ENCODE measurements at places on chromosomes 16 and 17.

DNA sequence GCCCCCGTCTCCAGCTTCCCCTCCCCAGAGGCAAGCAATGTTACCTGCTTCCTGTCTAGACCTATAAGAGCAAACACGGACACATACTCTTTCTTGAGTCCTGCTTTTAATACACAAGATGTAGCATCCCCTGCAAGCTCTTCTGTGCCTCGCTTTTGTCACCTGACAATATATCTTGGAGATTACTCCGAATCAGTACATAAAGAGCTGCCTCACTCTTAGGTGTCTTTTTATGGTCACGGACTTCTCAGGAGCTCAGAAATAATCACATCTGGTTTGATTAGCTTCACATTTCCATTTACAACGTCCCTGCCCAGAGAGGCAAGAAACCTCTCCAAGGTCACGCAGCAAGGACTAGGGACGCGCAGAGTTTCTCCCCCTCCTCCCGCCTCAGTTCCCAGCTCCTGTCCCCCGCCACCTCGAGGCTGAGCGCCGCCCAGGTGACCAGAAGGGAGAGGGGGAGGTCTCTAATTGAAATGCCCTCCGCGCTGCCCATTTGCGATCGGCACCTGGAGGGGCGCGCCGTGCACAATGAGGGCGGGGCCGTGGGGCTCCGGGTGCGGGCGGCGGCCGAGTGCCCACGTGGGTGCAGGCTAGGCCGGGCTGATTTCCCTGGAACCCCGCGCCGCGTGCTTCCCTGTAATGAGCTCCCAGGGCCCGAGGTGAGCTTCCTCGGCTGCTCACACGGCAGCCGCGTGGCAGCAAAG, 13.8 kb upstream of the SEZ6 start:
- peaks cover 36% of the 10 kb centered on the region for H3K27me3 ChIP-seq
- no peak overlapping the region for H3K4me3 ChIP-seq
- H3K27ac ChIP-seq, result no peak overlapping the region
- DNase-seq, result no peak

GRCh38 chr17:31533546-31534155, 142.2 kb downstream of the RAB11FIP4 start:
- DNase-seq, result peak; percentile 41
- H3K4me3 ChIP-seq, result no peak overlapping the region
- H3K36me3 ChIP-seq, result peaks cover 4% of the 10 kb centered on the region
- no peaks in the 10 kb centered on the region for H3K27me3 ChIP-seq
- no peak overlapping the region for H3K27ac ChIP-seq

DNA sequence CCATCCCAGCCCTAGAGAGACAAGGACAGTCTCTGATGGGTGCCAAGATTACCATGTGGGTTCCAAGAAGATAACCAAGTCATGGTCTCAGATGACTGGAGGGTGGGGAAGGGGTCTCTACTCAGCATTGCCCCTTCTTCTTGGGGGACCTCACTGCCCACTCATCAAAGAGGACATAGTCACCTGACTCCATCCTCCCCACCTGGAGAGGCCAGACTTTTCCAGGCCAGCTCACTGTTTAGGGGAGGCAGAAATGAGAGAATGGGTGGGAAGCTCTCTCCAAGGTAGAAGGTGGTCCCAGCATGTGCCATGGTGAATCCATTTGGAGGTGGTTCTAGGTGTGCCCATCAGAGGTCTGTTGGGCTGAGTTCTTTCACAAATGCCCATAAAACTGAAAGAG, 20.7 kb upstream of the IL21R start:
- DNase-seq, result no peak
- peaks cover 5% of the 10 kb centered on the region for H3K36me3 ChIP-seq
- no peak overlapping the region for H3K27ac ChIP-seq
- no peak overlapping the region for H3K4me3 ChIP-seq
- H3K4me1 ChIP-seq, result peaks cover 31% of the 10 kb centered on the region

- H3K4me3 ChIP-seq, result no peak overlapping the region
- no peak overlapping the region for H3K27ac ChIP-seq
- H3K4me1 ChIP-seq, result no peaks in the 10 kb centered on the region
- no peak for DNase-seq
- no peaks in the 10 kb centered on the region for H3K27me3 ChIP-seq
These were observed 76.7 kb downstream of the RNF213 start for GRCh38 chr17:80337195-80337895.

- no peaks in the 10 kb centered on the region for H3K4me1 ChIP-seq
- no peak for DNase-seq
- H3K4me3 ChIP-seq, result no peak overlapping the region
- no peak overlapping the region for H3K27ac ChIP-seq
These were observed 8.3 kb downstream of the TRIM65 start for GRCh38 chr17:75888484-75888883.
